ENCODE measurements at places on chromosomes 6 and 20.

DNA sequence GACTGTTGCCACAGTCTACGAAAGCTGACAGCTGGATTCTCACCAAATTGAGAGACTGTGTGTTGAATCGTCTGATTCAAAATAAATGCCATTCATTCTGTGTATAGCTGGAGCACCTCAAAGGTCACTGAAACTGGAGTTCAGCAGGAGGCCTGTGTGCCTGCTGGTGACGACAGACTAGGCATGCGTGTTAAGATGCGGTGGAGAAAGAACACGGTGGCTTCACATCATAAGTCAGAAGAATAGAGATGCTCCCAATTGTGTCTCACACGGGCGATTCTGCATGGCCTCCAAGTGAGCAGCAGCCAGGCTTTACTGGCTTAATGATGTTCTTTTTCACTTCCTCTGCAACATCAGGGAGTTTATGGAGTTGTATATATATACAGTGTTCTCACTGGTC, 32.3 kb downstream of the SNHG17 start:
- DNase-seq = no peak

DNA sequence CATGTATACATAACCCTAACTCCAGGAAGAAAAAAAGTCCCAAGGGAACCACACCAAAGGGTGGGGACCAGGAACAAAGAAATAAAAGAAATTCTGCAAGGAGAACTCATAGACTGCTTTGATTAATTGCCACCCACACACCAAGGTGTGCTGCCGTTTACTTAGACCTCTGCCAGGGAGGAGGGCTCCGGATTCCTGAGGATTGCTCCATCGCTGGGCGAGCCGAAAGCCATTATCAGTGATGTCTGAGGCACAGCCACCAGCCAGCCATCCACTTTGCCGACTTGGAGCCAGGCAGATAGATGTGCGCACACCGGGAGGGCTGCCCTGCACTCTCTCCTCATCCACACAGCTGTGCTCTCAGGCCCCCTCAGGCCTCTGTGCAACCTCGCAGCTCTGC, 272.7 kb upstream of the FOXQ1 start:
- DNase-seq = no peak

GRCh38 chr20:10579942-10580341, 93.9 kb downstream of the JAG1 start:
- no peak for DNase-seq

- no peak for DNase-seq
Observed at GRCh38 chr6:4413073-4413472, 277.7 kb upstream of the ECI2 start.

GRCh38 chr6:122998403-122998975, 2.5 kb downstream of the CLVS2 start:
- DNase-seq = no peak

GRCh38 chr6:17865798-17866725, 121.4 kb downstream of the KIF13A start:
- no peak for DNase-seq

DNA sequence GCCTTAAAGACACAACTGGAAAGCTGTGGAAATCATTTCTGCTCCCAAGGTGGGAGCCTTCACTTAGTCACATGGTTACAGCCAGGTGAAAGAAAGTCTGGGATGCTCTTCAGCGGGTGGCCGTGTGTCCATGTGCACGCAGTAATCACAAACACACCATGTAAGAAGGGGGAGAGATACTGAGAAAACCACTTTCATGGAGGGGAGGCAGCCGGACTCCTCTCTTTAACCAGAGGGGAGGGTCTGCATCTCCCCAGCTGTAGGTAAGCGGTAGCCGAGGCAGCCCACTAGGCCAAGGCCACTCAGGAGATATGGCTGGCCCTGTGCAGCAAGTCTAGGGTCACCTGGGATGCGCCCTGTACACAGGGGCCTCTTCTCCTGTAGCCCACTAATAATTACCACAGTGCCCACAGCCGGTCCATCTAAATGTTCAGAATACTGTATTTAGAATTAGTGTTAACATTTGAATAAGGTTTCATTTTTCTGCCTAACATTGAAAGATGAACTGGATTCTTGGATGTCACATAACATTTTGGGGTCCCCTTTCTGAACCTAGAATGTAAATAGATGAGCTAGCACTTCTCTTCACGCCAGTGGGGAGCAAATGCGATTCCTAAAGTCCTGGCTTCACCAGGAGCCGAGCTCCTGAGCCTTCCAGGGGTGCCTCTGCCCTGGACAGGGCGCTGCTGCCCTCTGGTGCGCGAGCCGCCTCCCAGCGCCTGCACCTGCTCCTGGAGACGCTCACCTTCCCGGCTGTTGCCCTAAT, 15.9 kb downstream of the GPR31 start:
- DNase-seq = no peak

GRCh38 chr6:72651174-72651573, 29.3 kb downstream of the KCNQ5 start:
- DNase-seq = no peak

DNA sequence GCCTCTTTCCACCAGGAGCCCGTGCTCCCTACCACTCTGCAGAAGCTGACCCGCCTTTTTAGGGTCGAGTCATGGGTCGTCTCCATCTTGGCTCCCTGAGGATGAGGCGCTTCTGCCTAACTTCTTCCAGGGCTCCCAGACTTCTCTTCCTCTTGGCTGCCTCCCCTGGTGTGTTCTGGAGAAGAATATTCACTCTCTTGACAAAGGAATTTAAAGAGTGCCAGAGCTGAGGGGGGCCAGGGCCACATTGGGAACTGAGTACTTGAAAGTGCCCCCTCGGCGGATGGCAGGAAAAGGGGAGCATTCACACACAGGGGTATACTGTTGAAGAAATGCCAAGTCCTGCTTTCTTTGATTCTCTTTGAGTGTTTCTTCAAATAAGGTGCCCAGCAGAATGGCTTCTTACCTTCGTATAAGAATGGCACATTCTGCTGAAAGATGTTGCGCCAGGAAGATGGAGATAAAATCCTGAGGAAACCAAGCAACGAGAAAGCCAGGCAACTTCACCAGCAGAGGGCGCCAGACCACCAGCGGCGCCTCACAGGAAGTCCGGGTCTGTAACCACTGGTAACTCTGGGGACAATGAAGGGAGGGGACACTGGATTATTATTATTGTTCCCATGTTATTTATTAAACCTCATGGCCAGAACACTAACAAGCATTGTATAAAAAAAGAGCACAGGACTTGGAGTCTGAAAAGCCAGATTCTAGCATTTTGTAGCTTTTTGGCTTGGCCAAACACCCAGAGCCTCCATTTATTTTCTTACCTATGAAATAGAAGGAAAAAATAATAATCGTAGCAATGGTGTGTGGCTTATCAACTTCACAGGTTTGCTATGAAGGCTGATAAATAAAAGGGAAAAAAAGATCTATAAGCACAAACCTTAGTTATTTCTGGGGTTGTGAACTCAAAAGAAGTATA, 176.7 kb downstream of the HACE1 start:
- DNase-seq = no peak

DNA sequence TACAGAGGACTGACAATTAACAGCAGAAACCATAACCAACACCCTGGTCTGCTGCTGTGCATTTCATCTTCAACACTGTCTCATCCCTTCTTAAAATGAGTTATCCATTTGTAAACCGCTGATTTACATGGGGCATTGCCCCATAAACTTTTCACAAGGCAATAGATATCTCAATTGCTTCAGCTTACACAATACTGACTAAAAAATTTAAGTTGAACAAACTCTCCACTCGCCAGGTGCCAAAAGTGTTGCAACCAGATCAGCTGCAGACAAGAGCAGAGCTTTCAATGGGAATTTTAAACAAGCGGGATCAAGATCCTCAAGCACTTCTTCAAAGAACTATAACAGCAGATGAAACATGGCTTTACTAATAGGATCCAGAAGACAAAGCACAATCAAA, 183.0 kb downstream of the TASP1 start:
- no peak for DNase-seq

- DNase-seq = no peak
Observed at GRCh38 chr6:119043783-119044182, 34.7 kb downstream of the FAM184A start.

DNA sequence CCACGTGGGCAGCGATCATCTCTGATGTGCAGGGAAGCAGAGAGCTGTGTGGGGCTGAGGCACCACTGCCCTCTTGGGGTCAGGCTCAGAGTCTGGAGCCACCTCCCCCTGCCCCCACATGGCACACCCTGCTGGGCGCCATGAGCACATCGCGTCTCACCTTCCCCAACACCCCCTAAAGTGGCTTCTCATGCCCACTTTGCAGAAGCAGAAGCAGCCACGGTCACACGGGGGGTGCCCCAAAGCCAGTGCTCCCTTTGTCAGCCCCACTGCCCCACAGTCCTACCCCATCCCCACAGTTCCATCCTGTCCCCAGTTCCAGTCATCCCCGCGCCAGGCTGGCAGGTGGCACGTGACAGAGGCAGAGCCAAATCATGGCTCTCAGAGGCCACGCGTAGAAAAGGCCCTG, 19.5 kb downstream of the SDCBP2 start:
- no peak for DNase-seq

DNA sequence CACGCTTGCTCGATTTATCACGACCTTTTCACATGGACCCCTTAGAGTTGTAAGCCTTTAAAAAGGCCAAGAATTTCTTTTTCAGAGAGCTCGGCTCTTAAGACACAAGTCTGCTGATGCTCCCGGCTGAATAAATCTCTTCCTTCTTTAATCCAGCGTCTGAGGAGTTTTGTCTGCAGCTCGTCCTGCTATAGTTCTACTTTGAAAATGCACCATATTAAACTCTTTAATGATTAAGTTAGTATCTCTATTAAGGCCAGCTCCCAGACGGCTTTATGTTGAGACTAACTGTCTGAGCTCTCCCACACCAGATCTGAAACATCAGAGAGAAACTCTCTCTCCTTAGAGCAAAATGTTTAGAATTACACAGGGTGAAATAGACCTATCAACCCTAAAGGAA, 18.0 kb upstream of the GSTA3 start:
- no peak for DNase-seq

- no peak for DNase-seq
Observed at GRCh38 chr6:100968949-100969348, 87.8 kb upstream of the ASCC3 start.

DNA sequence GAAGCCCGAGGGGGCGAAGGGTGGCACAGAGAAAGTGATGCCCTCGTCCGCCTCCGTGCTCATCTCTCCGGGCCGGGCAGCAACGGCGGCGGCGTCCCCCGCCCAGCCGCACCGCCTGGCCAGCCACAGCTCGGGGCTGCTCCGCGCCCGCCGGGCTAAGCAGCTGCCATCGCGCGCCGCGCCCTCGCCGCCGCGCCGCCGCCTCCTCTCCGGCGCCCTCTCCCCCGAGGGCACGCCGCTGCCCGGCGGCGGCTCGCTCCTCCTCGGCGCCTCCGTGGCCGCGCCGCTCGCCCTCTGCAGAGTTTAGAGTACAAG, 225 bp downstream of the MAP3K5 start:
- no peak for DNase-seq

DNA sequence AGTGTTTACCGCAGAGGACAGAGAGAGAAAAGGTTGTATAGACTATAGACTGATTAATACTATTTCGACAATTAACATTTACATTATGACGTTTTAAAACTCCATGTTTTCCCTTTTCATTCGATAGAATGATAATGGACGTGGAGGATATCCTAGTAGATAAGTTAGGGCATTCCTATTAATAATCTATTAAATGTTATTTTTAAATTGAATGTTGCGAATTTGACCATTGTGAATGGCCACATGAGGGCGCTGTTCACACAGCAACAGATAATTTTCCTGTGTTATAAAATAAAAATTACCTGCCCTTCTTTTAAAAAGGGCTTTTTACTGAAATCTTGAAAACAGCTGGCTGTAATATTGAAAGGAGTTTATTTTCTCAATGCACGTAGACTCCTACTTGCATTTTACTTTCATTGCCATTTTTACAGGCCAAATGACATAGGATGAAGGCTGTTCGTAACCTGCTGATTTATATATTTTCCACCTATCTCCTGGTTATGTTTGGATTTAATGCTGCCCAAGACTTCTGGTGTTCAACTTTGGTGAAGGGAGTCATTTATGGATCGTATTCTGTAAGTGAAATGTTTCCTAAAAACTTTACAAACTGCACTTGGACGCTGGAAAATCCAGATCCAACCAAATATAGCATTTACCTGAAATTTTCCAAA, 3.3 kb downstream of the ADGRB3 start:
- DNase-seq = no peak

GRCh38 chr6:31179042-31179386, 8.5 kb upstream of the POU5F1 start:
- no peak for DNase-seq

DNA sequence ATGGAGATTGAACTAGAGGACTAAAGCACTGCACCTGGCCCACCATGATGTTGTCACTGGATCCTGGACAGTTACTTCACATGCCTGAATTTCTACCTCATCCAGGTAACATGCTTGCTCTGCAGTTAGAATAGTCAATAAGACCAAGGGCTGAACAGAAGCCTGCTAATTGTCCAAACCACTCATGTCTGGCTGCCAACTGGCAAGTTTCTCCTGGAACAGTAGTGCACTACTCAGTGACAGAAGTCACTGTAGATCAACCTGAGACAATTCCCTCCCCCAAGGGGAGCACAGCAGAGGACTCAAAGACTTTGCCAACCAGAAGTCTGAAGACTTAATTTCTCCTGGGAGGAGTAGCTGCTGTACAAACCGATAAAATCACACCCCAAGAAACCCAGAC, 454.6 kb upstream of the MARCKS start:
- DNase-seq = no peak

GRCh38 chr6:17385660-17386059, 7.7 kb upstream of the CAP2 start:
- no peak for DNase-seq

GRCh38 chr6:23754197-23754596, 371.8 kb upstream of the NRSN1 start:
- DNase-seq = no peak

DNA sequence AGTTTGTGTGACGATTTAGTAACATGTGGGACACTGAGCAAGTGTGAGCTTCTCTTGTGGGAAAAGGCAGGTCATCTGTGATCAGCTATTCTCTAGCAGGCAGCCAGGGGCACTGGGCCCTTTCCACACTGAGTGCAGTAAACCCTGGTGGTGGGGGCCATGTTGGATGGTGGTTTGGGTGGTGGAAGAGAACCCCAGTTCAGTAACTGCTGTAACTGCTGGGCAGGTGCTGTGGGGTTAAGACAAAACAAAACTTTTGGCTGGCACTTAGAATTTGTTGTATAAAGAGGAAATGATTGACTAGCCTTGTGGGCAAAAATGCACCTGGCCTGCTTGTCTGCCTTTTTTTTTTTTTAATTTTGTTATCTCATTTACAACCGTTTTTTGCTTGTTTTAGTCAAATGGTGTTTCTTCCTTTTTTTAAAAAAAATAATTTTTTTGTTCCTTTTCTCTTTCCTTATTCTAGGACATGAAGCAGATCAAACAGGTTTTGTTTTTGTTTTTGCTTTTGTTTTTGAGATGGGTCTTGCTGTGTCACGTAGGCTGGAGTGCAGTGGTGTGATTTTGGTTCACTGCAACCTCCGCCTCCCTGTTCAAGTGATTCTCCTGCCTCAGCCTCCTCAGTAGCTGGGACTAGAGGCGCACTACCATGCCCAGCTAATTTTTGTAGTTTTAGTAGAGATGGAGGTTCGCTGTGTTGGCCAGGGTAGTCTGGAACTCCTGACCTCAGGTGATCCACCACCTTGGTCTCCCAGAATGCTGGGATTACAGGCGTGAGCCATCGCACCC, 59.8 kb downstream of the IGF2R start:
- DNase-seq = no peak

- no peak for DNase-seq
Observed at GRCh38 chr6:11752360-11752759, 26.2 kb downstream of the ADTRP start.

GRCh38 chr6:24990236-24990845, 54.6 kb upstream of the RIPOR2 start:
- no peak for DNase-seq

All from NCI-H1417 treated with DMSO at 0.1 percent for 48 hours (cell line).